ENCODE measurements at places on chromosomes 12 and 14.

- DNase-seq, result no peak
Measured at GRCh38 chr14:76666746-76667145, 94.5 kb upstream of the VASH1 start.

DNA sequence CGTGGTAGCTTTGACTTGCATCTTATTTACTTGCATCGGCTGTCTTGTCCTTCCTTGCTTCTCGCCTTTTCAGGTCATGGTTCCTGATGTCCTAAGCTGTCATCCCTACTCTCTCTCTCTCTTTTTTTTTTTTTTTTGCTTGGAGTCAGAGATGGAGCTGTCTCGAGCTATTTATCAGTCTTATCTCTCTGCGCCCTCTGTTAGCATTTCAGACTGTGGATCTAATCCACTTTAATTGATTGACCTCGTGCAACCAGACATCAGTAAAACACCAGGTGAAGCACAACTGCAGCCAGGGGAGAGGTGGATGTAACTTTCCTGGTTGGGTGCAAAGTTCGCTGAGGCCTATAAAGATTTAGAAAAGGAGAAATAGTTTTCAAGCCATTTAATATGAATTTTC is 554.8 kb downstream of the DIO2 start:
- DNase-seq, result no peak

GRCh38 chr14:105060751-105061427 is 4.3 kb downstream of the GPR132 start:
- no peak for DNase-seq

GRCh38 chr12:29794862-29795261 is 11.1 kb upstream of the TMTC1 start:
- DNase-seq, result no peak

- no peak for DNase-seq
Measured at GRCh38 chr12:13097491-13098011, 5.9 kb downstream of the GSG1 start.

All from GM04503 (cell line).